ENCODE measurements at places on chromosomes 7 and 10.

DNA sequence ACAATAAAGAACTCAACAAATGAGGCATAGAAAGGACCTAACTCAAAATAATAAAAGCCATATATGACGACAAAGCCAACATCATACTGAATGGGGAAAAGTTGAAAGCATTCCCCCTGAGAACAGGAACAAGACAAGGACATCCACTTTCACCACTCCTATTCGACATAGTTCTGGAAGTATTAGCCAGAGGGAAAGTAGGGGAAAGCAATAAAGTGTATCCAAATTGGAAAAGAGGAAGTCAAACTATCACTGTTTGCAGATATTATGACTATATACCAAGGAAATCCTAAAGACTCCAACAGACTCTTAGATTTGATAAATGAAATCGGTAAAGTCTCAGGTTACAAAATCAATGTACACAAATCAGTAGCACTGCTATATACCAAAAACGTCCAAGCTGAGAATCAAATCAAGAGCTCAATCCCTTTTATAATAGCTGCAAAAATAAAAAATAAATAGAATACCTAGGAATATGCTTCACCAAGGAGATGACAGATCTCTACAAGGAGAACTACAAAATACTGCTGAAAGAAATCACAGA is 4.8 kb downstream of the ANXA7 start:
- no peak for DNase-seq

DNA sequence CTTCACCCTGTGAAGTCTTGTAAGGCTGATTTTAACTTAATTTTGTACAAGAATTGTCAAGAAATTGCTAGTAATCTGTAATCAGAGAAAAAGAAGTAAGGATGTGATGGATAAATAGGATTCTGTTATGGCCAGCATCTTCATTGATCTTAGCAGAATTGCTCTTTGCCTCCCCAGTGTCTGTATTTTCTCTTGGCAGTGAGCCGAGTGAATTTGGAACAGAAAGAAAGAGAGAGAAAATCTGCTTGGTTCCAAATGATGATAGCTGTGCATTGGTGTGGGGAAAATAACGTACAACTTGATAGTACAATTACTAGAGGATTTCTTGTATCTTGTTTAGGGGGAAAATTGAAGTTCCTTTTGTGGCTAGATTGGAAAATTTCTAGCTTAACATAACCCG is 34.6 kb downstream of the VTI1A start:
- DNase-seq = no peak

DNA sequence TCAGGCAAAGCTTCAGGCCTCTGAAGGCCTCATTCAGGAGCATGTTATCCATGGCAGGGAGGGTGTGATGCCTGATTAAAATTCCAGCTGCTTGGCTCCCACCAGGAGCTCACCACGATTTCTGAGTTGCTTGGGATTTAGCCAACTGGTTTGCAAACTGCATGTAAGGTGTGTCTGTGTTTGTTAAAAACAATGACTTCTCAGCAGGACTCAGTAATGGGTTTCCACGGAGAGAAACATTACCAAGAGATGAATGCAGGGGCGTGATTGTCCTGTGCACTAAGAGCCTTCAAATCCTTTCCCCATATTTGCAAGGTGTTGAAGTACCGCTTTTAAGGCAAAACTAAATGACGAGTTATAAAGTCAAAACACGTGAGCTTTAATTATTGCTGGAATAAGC is 88.8 kb upstream of the BTBD16 start:
- DNase-seq = no peak

DNA sequence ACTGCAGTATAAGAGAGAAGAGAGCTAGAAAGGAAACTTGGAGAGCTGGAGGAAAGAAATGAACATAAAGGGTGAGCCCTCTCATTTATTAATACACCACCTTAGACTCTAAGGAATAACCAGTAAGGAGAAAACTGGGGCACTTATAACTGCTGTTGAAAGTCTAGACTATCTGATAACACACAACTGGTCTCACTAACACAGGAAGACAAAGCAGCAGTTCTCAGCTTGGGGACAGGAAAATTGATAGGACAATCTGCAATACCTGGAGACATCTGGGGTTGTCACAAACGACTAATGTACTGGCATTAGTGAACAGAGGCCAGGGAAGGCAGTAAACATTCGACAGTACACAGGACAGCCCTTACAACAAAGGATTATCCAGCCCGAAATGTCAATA is 6.8 kb downstream of the ELMO1 start:
- no peak for DNase-seq

DNA sequence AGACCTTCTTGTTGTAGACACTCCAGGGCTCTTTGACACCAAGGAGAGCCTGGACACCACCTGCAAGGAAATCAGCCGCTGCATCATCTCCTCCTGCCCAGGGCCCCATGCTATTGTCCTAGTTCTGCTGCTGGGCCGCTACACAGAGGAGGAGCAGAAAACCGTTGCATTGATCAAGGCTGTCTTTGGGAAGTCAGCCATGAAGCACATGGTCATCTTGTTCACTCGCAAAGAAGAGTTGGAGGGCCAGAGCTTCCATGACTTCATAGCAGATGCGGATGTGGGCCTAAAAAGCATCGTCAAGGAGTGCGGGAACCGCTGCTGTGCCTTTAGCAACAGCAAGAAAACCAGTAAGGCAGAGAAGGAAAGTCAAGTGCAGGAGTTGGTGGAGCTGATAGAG is 5.5 kb downstream of the GIMAP7 start:
- no peak for DNase-seq

GRCh38 chr7:39490296-39490695 is 75.9 kb upstream of the YAE1 start:
- DNase-seq = no peak
